Stimulated activated naive CD4-positive, alpha-beta T cell treated with Interleukin-2 at 50 U/mL for 16 hours (primary cell): ENCODE measurements at places on chromosomes 12 and 14.

GRCh38 chr14:95078867-95079266, 78.5 kb downstream of the DICER1 start:
- no peak for DNase-seq

- DNase-seq, result peak; percentile 13
Measured at GRCh38 chr12:106248312-106248845, 559 bp upstream of the CKAP4 start.

- no peak for DNase-seq
Measured at GRCh38 chr12:42945927-42946326, 356.4 kb upstream of the PRICKLE1 start.

GRCh38 chr12:92539976-92540781, 162.6 kb upstream of the PLEKHG7 start:
- DNase-seq, result no peak

GRCh38 chr12:6273541-6274230, 36.8 kb upstream of the PLEKHG6 start:
- DNase-seq, result no peak

- DNase-seq, result no peak
Measured at GRCh38 chr12:46187023-46187422, 81.8 kb downstream of the SLC38A1 start.

DNA sequence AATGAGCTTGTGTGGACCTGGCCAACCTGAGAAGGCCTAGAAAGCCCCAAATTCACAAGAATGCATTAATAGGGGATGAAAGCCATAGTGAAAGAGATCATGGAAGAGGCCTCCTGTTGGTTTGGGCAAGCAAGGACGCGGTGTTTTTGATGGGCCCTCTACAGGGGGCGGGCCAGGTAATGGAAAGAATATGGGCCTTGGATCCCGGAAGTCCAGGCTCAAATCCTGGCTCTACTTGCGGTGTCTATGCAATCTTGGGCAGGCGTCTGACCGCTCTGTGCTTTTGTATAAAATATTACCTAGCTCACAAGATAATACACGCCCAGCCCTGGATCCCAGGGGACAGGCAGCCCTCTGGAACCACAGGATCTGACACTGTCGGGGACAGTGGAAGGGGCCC, 41.1 kb upstream of the CLMN start:
- DNase-seq, result no peak

- DNase-seq, result peak; percentile 10
Measured at GRCh38 chr14:104741803-104742251, 11.1 kb upstream of the SIVA1 start.
